ENCODE measurements at places on chromosomes 6 and 20.

GRCh38 chr6:35015996-35016395 is 125.1 kb downstream of the TCP11 start:
- no peak for DNase-seq

DNA sequence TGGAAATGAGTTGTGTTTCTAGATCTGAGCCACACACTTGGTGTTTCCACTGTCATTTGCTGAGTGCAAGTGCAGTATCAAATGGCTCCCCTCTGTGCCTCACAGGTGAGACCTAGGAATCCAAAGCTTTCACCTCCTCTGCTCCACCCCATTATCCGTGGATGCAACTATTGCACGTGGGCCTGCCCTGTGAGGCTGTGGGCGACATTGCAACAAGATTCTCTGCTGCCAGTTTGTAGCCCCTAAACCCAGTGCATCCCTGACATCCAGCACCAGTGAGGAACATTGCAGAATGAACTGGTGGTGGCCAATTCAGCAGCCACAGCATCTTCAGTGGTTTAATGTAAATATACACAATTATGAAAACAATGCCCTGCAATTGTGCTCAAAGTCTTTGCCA is 115.0 kb upstream of the FOXA2 start:
- DNase-seq: no peak

GRCh38 chr6:157637941-157638662 is 184.9 kb upstream of the SNX9 start:
- no peak for DNase-seq

GRCh38 chr6:39357998-39358686 is 35.6 kb upstream of the KCNK16 start:
- DNase-seq: no peak

GRCh38 chr20:11716239-11716944 is 201.3 kb upstream of the BTBD3 start:
- no peak for DNase-seq

DNA sequence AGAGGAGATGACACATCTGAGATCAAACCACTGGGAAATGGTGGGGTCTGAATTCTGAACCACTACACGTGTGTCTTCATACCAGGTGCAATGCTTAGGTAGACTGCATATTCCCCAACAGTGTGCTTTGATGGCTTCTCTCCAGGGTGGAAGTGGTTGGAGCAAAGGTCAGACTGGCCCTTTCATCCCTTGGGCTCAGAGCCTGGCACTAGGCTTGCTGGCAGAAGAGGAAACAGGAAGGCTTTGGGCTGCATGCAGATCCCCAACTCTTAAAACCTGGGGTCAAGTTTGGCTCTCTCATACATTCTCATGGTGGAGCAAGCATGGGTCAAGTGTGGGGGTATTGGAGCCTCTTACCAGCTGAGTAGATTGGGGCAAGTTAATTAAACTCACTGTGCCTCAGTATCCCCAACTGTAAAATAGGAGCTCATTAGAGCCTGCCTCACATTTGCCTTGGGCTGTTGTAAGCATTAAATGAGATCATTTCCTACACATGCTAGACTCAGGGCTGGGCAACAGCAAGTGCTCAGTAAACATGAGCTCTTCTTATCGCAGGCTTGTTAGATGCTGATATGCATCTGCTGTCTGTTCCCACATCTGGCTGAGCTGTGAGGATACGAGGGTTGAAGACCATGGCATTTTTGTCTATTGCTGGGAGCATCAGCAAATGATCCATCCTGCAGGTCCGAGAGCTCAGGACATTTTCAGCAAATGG is 51.6 kb upstream of the FAM83D start:
- no peak for DNase-seq

GRCh38 chr6:126824226-126824625 is 294.2 kb upstream of the RSPO3 start:
- no peak for DNase-seq

DNA sequence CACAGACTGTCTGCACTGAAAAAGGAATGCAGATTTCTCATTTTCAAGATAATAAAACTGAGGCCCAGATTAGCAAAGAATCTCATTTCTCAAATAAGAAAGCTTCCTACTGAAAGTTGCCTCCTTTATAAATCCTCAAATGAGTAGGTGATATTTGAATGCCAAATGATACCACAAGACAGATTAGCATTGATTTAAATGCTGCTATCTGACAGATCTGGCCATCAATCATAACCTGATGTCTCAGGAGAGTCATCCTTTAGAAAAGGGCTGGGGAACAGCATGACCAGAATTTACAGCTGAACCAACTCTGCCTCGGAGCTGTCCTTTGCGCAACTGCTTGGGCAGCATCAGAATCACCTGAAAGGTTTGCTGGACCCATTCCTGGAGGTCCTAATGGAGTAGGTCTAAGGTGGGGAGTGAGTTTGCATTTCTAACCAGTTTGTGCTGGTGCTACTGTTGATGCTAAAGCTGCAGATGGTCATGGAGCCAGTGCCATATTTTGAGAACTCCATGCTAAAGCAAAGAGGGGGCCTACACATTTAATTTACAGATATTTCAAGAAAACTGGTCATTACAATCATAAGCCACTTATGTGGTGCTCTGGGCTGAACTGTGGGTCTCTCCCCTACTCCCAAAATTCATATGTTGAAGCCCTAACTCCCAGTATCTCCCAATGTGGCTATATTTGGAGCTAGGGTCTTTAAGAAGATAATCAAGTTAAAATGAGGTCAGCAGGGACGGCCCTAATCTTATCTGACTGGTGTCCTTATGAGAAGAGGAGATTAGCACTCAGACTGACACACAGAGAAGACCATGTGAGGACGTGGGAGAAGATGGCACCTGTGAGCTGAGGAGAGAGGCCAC is 295.5 kb upstream of the JARID2 start:
- no peak for DNase-seq

- DNase-seq: no peak
Observed at GRCh38 chr6:23524548-23524947, 601.5 kb upstream of the NRSN1 start.

DNA sequence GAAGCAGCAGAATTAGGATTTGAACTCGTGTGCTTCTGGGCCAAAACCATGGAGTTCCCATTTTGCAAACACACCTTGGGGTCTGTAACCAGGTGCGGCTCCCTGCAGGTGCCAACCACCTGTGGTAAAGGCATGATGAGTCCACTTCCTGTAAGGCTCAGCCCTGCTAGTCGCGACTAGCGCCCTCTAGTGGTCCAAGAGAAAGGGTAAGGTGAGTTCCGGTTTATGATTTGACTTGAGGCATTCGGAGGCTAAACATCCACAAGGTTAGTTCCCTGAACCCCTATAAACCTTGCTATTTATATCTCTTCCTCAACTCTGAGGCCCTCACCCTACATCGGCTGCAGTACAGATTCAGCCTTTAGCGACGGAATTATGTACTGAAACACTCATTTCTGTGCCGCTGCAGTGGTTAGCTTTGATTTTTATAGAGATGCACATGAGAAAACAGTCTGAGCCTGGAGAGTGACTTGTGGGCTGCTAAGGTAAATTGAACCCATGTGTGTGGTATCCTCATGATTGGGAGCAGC is 173.4 kb downstream of the PLCB1 start:
- peak; percentile 53 for DNase-seq

- DNase-seq: no peak
Observed at GRCh38 chr20:51385646-51386530, 156.6 kb downstream of the NFATC2 start.

GRCh38 chr6:33201935-33202334 is 1.3 kb downstream of the SLC39A7 start:
- no peak for DNase-seq

DNA sequence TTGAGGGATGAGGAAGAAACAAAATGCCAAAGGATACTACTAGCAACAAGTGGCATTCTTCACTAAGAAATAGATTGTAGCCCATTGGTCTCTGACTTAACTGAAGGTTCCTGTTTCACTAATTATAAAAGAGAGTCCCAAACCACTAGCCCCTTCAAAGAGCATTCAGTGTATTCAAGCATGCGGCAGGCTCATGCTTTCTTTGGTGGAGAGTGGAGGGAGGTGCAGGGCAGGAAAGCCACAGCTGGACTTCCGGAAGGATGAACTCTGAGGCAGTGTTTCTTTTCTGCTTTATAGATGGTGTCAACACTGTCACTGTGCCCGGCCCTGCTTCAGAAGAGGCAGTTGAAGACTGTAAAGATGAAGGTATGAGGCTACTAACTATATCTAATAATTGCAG is 636.1 kb downstream of the KIF16B start:
- no peak for DNase-seq

- DNase-seq: no peak
Observed at GRCh38 chr6:148200781-148201180, 141.9 kb upstream of the SASH1 start.

- DNase-seq: no peak
Observed at GRCh38 chr20:1734269-1734858, 76.8 kb upstream of the SIRPG start.

GRCh38 chr20:59811681-59812171 is 121.7 kb downstream of the SYCP2 start:
- DNase-seq: no peak

- no peak for DNase-seq
Observed at GRCh38 chr6:163438298-163438939, 23.9 kb downstream of the QKI start.

GRCh38 chr20:2330090-2330695 is 34.4 kb downstream of the TGM3 start:
- no peak for DNase-seq

GRCh38 chr20:16803965-16804792 is 56.0 kb downstream of the OTOR start:
- DNase-seq: no peak

DNA sequence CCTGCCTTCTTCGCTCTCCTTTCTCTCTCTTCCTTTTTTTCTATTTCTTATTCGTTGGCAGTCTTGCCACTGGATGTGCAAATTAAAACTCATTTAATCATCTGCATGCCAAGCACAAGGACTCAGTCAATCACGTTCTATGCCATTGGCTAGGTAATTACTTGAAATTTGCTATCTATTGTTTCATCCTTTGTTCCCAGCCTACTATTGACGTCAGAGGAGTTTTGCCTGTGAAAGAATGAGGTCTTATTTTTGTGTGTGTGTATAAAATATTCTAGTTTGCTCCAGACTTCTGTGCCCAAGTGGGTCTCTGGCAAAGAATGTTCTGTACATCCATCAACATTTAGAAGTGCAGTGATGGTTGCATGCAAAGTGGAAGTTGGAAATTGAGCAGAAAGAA is 132.3 kb upstream of the DOK5 start:
- no peak for DNase-seq

GRCh38 chr6:136435101-136435500 is 115.1 kb downstream of the MAP7 start:
- DNase-seq: no peak

- no peak for DNase-seq
Observed at GRCh38 chr20:37315452-37316110, 26.1 kb downstream of the MANBAL start.

DNA sequence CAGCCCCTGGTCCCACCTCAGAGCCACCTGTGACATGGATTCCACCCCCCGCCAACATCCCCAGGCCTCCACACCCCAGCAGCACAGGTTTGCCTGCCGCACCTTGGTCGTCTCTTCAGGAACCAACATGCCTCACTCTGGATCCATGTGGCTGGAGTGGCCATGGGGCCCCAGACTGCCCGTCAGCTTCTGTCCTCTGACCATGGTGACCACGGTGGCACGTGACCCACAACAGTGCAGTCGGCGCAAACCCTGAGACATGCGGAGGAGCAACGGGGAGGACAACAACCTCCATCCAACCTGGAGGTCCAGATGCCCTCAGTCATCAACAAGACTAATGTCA is 85.6 kb downstream of the ANKRD60 start:
- no peak for DNase-seq
